ENCODE measurements at places on chromosomes 3 and 15.

GRCh38 chr3:124318014-124318413 is 326.1 kb upstream of the ROPN1 start:
- peak; percentile 54 for DNase-seq

DNA sequence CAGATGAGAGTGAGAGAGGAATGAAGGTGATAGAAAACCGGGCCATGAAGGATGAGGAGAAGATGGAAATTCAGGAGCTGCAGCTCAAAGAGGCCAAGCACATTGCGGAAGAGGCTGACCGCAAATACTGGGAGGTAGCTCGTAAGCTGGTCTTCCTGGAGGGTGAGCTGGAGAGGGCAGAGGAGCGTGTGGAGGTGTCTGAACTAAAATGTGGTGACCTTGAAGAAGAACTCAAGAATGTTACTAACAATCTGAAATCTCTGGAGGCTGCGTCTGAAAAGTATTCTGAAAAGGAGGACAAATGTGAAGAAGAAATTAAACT is 88.9 kb downstream of the EOMES start:
- peak; percentile 75 for DNase-seq

- DNase-seq, result no peak
Observed at GRCh38 chr15:94875550-94875949, 644.2 kb downstream of the MCTP2 start.

- DNase-seq, result peak; percentile 70
Observed at GRCh38 chr15:90588427-90588826, 58.7 kb downstream of the CRTC3 start.

- no peak for DNase-seq
Observed at GRCh38 chr3:138450181-138450580, 15.8 kb downstream of the ESYT3 start.

GRCh38 chr15:74564182-74564581 is 23.2 kb downstream of the ARID3B start:
- DNase-seq, result no peak

- DNase-seq, result peak; percentile 100
Observed at GRCh38 chr3:45167011-45167911, 21.1 kb upstream of the CDCP1 start.

DNA sequence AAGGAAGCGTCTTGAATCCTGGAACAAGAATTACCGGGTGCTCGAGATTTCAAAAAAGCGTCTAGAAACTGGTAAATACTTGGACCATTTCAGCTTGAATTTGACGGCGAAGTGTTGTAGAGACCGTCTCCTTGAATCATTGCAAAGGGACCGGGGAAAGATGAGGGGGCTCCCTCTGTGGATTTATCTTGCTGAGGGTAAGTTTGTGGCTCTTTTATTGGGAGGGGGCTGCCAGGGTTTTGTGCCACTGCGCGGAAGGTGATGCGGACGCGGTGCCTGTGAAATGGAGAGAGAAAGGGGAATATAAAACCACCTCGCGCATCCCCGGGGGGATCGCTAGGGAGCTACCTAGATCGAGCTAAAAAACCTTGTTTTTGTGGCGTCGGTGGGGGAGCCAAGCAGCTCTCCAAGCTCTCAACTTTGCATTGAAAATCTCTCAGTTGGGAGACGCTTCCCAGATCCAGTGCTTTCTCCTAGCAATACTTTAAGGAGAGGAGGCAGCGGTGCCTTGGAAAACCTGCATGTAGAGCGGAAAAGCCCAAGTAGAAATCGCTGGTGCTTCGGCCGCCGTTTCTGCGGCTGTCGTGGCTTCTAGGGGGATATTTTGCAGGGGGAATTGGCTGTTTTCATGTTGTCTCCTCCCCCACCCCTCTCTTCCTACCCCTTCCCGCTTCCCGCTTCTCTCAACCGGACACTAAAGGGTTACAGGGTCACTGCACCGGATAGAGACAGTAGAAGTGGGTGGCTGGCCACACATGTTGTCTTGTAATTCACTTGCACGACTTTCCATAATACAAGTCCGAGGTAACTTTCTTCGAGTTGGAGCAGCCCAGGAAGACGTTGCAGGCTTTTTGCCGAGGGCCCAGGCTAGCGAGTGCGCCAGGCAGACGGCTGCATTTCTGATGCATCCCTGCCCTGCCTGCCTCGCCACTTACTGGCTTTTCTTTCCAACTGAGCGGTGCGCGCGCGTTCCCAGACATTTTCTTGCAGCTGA is 187.6 kb downstream of the NLGN1 start:
- no peak for DNase-seq

DNA sequence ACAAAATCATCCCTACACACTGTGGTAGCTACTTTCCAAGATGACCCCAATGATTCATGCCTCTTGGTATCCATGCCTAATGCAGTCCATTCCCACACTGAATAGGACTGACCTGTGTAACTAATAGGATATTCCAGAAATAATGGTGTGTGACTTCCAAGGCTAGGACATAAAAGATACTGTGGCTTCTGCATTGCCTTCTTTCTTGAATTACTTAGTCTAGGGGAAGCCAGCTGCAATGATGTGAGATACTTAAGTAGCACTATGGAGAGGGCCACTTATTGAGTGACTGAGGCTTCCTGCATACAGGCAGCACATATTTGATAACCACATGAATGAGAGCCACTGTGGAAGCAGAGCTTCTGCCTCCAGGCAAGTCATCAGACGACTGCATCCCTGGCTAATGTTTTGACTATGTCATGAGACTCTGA is 50.1 kb downstream of the NR1I2 start:
- peak; percentile 97 for DNase-seq

GRCh38 chr15:58154769-58155168 is 16.6 kb downstream of the AQP9 start:
- DNase-seq, result no peak

DNA sequence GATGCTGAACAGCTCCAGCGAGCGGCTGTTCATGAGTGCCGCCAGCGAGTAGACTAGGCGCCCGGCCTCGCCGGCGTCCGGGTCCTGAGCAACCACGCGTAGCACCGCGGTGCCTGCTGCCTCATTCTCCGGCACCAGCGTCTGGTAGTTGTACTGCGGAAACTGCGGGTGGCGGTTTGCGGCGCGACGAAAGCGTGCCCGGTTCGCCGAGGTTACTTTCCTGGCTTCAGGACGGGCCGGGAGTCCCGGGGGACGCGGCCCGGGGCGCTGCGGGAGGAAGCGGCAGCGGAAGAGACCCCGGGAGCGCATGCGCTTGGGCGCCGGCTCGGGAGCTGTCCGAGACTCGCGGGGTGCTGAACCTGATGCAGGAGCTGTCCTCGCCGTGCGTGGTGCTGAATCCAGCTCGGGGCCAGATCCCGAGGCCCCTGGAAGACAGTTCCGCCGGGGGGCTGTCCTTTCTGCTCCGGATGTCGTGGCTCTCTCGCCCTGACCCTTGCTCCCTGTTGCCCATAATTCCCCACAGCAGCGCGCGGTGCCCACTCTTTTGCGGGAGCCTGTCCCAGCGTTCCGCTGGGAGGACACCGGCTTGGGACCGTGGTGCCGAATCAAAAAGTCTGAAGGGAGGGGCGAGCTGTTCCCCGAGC is 1.1 kb downstream of the CELSR3 start:
- peak; percentile 44 for DNase-seq

- DNase-seq, result peak; percentile 76
Observed at GRCh38 chr3:150409512-150410310, 1.6 kb downstream of the TSC22D2 start.

DNA sequence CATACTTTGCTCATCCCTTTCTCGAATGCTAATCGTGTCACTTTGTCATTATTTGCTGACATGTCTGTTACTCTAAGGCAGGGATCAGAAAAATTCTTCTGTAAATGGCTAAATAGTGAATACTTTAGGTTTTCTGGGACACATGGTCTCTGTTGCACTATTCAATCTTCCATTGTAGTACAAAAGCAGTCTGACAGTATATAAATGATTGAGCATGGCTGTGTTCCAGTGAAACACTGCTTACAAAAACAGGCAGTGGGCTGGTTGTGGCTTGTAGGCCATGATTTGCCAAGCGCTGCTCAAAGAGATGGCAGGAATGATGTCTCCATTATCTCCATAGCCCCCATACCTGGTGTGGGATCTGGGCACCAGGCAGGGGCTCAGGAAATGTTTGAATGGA is 45.6 kb downstream of the TMEM266 start:
- no peak for DNase-seq

- no peak for DNase-seq
Observed at GRCh38 chr15:76860201-76860600, 44.9 kb downstream of the SCAPER start.

GRCh38 chr3:134001251-134001650 is 28.5 kb downstream of the SLCO2A1 start:
- DNase-seq, result no peak

DNA sequence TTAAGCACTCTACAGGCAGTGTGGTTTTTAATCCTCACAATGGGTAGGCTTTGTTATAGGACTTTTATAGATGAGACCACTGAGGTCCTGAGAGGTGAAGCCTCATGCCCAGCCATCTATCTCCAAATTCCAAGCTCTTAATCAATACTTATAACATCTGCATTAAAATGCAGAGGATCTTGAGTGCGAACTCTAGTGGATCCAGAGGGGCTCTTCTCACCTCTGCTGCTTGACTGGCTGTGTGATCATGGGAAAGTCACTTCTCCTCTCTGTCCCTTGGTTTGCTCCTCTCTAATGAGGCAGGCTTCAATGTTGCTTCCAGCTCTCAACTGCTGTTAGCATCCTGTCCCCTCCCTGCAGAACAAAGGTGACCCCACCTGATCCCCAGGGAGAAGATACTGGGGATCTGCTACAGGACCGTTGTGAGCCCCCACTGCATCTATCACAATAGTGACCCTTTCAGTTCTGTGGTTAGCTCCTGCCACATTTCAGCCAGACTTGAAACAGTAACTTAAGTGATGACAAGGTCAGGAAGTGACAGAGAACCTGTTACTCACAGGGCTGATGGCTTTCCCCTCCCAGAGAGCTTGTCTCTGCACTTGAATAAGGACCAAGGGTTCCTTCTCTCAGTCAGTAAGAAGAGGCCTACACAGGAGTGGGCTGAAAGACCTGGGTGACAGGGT is 1.3 kb downstream of the SLC27A2 start:
- no peak for DNase-seq
